ENCODE measurements at places on chromosomes 16 and 17.

- no peak for DNase-seq
These were observed 26.1 kb downstream of the MAP1LC3B start for GRCh38 chr16:87418216-87418615.

DNA sequence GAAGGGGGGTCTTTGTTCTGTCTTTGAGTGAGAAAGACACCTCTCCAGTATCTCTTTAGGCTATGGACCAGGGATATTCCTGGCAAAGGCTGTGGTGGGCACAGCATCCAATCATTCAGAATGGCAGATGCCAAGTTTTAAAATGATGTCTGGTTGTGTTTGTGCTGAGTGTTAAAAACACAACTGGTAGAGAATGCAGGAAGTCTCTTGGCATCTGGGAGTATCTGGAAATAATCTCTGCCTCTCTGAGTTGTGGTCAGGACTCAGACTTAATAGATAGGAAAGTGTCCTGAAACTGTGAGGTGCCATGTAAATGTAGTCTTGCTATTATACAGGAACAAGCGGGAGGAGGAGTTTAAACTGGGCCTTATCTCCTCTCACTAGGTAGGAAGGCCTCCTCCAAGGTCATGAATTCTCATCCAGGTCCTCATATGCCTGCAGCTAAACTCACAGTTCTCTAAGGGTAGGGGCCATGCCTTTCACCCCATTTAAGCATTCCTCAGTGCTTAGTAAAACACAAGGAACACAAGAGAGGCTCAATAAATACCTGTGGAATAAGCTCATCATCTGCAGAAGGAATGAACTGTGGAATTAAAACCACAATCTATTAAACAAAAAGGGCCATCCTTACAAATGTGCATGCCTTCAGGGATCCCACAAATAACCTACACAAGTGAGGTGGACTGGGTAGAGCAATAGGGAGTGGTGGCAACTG, 317.6 kb downstream of the CBLN1 start:
- peak; percentile 89 for DNase-seq

DNA sequence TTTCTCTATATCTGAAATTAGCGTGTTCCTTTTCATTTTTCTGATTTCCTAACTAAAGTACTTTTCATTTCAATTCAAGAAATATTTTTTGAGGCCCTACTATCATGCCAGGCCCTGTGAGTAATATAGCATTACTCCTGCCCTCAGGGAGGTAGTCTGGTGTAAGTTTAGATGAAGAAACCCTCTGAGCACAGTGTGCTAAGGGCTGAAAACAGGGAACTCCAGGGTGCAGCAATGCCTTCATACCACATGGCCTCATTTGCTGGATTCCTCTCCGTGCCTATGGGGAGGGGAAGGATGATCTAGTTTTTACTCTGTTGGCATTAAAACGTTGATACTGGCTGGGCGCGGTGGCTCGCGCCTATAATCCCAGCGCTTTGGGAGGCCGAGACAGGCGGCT, 4.7 kb downstream of the COQ9 start:
- no peak for DNase-seq

- peak; percentile 89 for DNase-seq
These were observed 30.8 kb downstream of the USP10 start for GRCh38 chr16:84730406-84731106.

DNA sequence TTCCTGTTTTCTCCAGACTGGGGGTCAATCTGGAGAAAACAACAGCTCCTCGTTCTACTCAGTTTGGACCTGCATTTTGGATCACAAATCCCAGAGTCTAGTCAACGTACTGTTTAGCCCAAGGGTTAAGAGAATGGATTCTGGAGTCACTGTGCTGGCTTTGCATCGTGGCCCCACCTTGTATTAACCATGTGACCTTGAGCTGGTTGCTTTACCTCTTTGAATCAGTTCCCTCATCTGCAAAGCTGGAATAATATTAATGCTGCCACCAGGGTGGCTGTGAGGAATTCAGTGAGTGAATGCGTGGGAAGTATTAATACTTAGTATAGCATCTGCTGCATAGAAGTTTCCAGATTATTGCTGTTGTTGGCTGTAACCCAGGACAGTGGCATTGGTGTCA, 11.3 kb upstream of the DHRS7C start:
- no peak for DNase-seq

- no peak for DNase-seq
These were observed 262.3 kb downstream of the STX8 start for GRCh38 chr17:9313346-9313745.

DNA sequence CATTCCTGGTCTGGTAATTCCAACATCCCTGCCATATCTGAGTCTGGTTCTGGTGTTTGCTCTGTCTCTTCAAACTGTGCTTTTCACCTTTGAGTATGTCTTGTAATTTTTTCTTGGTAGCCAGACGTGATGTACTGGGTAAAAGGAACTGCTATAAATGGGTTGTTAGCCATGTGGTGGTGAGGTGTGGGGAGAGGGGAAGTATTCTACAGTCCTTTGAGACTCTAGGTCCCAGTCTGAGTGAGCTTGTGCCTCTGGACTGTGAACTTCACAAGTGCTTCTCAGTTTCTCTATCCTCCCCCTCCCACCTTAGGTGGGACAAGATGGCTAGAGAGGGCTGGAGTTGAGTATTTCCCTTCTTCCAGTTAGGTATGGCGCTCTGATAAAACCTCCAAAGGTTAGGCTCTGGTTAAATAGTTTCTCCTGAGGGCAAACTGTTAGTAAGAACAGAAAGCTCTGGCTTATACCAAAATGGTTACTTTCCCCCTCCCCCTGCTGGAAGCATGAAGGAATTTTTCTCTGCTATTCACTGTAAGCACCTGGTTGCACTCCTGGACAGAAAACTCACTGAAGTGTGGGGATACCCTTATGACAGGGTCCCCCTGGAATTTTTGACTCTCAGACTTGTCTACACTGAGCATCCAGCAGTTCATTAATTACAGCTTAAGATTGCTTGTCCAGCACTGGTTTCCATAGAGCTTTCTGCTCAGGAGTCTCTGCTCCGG, 87.8 kb downstream of the MARCHF10 start:
- DNase-seq: peak; percentile 82

DNA sequence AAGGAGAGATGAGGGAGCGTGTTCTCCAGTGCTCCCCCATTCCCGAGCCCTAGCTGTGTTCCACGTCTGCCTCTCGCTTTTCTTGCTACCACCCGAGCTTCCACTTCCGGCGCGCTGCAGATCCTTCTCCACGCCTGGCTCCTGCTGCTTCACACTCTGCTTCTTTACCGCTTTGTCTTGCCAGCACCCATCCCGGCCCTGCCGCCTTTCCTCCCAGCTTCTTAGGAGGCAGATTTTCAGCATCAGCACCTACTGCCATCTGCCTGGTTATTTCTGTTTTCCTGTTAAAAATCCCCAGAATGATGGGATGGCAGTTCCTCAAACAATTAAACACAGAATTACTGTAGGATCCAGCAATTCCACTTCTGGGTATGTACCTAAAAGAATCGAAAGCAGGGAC, 64.7 kb downstream of the ELAC2 start:
- DNase-seq: no peak

DNA sequence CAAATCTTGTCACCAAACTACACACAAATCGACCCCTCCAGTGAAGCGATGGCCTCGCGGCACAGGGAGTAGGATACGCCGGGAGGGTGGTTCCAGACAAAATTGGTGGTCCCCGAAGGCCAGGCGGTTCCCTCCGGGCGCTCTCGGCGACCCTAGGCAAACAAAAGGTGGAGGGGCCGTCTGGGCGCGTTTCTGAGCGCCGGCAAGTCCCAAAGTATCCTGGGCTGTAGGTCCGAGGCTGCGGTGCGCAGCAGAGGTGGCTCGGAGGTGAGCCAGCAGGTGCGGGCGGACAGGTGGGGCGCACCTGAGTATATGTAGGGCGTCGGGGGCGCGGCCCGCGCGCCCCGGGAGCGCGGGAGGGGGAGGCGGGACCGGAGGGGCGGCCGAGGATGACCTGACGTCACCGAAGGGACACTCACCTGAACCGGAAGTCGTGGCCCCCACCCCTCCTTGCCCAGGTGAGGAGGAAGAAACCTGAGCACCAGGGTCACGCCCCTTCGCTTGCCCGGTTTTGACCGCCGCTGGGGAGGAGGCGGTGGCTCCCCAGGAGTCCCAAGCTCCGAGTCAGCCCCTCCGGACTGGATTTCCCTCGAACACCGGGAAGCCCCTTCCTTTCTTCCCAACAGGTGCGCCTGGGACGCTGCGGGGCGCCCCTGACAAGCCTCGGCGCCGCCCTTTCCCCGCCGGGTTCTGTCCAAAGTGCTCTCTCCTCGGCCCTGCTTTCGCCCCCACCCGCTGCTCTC, at the start of gene CLDN7:
CLDN7 (minus strand) TSS at position 287 of the 743 bp plus-strand sequence. CDS start 435 bp downstream, outside the sequence.
- DNase-seq: no peak

GRCh38 chr17:81487487-81488275, 24.9 kb downstream of the ACTG1 start:
- no peak for DNase-seq

DNA sequence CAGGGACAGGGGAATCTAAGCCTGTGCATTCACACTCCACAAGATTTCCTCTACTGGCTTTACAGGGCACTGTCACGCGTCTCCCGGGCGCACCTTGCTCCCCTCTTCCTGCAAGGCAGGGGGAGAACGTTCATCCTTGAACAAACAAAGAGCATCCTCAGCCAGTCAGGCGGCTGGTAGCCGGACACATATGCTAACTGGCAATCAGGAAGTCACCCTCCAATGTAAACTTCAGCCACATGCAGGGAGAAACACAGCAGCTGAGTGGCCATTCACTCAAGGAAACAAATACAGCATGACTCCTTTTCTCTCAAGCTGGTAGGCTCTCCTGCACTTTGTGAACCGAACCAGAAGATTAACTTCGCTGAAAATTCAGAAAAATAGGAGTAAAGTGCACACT, 10.8 kb upstream of the HSBP1 start:
- DNase-seq: no peak

DNA sequence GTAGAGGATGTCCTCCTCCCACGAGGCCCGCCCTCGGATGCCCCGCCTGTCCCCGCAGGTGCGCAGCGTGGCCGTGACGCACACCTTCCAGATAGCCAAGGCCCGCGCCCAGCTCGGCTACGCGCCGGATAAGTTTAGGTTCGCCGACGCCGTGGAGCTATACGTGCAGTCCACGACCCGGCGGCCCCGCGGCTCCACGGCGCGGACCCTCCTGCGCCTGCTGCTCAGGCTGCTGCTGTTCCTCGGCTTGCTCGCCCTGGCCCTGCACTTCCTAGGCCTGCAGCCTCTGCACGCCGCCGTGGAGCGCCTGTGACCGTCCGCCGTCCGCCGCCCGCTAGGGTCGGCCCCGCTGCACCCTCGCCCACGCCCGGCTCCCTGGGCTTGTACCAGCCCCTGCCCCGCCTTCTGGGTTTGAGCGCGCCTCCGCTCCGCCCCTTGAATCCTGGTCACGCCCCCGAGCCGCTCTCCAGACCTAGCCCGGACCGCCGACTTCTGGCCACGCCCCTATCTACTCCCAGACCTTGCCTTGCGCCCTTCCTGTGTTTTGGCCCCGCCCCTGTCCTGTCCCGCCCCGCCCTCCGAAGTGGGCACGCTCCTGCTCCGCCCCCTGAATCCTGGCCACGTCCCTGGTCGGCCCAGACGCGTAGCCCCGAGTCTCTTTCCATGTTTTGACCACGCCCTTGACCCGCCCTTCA, 15.8 kb upstream of the EEF2K start:
- DNase-seq: no peak

DNA sequence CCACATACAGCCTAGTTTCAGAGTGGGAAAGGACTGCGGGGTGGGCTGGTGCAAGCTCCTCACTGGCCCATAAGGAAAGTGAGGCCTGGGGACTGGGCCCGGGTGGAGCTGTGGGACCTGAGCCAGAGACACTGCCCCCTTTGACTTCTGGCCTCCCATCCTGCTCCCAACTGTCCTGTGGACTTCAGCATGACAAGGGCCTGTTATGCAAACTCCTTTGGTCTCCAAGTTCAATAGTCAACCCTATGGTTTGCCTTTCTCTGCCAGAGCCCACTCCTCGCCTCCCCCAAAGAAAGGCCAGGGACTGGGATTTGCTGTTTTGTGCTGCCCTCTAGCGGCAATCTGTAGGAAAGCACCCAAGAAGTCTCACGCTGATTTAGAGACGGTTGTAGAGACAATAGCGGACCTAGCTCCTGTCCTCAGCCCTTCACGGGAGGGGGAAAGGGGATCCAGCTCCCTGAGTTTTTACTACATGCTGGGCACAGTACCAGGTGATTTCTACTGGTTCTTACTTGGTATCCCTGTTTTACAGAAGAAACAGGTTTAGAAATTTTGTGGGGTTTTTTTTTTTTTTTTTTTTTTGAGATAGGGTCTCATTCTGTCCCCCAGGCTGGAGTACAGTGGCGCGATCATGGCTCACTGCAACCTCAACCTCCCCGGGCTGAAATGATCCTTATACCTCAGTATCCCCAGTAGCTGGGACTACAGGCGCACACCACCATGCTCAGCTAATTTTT, 1.2 kb upstream of the TLCD3B start:
- peak; percentile 21 for DNase-seq

DNA sequence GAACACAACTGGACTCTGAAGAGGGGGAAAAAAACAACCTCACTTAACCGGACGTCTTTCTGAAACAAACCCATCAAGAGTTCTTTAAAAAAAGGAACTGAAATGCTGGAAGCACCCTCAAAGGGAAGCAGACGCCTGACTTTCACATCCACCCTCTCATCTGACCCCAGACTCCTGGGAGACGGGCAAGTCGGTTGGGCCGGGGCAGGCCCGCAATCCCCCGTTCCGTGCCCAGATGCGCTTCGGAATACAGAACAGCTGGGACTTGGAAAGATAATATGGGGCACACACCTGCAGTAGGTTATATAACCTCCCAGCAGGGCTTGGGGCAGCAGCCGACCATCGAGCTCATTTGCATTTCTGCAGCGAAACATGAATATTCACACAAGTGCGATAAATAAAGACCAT, 3.7 kb downstream of the ARHGAP27 start:
- no peak for DNase-seq

GRCh38 chr17:83199500-83200201, 120.2 kb downstream of the METRNL start:
- DNase-seq: no peak

DNA sequence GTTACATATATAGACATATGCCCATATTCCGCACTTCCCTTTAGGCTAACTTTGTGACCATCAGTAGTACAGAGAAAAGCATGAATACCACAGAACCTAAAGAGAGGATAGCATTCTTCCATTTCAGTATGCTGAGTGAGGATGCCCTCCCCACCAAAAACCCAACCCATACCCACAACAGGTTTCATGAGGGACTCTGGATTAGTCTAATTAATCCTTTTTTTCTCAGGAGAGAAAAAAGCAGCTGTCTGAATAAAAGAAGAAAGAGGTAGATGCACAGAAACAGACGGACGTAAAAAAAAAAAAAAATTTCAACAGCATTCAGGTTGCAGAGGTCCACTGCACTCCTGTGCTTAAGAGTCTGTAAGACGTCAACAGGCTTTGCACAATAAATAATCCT, 6.7 kb downstream of the MMD start:
- no peak for DNase-seq

Data from kidney epithelial cell (primary cell).